ENCODE measurements at places on chromosomes 1 and 21. TPM values are rescaled to one million over a fixed set of nuclear protein-coding genes. Genes with fewer than 3 reads are reported as not detected.

DUSP10 gene
- 4.1 TPM for total RNA-seq

TEDDM1 gene
- not detected for total RNA-seq

AMY2A gene
- total RNA-seq, result not detected

GRCh38 chr1:190452272-190452848 is 25.3 kb downstream of the BRINP3 start:
- DNase-seq, result no peak

GRCh38 chr1:220511785-220512184 is 16.2 kb upstream of the MARK1 start:
- no peak for DNase-seq

GRCh38 chr1:28510273-28510969 is 4.6 kb downstream of the RCC1 start:
- no peak for DNase-seq

DNA sequence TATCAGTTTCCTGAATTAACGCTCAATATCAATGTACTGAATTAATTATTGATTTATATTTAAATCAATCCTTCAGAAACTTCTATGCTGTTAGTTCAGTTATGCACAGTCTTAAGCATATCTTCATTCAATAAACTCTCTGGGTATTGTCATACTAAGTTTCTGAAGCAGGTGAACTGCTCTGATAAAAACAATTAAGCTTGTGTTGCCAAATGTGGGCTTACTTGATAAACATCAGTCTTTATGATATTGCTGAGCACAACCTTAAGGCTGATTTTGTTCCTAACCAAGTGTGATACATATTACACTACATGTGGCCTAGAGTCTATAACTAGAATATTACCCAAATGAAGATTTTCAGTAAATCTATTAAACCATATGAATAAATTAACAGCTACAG is 67.6 kb downstream of the DPYD start:
- DNase-seq, result no peak

DNA sequence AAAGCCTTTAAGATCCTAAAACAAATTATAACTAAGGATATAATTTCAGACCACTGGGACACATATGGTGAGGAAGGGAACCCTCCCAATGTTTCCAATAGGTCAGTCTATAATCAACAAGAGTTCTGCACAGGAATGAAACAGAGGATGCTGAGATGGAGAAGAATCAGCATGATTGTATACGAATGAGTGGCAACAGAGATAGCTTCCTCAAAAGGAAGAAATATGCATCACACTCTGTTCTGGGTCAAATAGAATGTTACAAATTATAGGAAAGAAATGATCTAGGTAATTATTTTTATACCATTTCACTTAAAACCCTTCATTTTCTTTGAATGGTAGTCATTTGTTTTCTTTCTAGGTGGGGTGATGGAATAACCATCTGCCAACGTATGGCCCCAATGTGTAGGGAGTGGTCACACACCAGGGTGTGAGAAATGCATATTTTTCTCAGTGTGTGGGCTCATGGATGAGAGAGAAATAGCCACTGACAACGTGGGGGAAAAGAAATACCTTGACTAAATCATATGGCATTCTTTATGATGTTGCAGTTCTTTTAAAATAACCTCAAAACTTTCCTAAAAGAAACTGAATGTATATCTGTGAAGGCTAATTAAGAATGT is 104.6 kb upstream of the IVNS1ABP start:
- no peak for DNase-seq

Data from CD4-positive, alpha-beta memory T cell (primary cell).